IMR-90 (cell line): ENCODE measurements at places on chromosomes 1 and 21. TPM values are rescaled to one million over a fixed set of nuclear protein-coding genes. Genes with fewer than 3 reads are reported as not detected.

Gene ADCY10
- under 0.01 TPM in 2 replicates for total RNA-seq

Gene HLX
- total RNA-seq, result 3.9 and 4.3 TPM in 2 replicates

Gene APOBEC4
- not detected in 2 replicates for total RNA-seq

Gene UBASH3A
- total RNA-seq, result not detected in 2 replicates

Gene RAB13
- total RNA-seq, result 42.3 and 56.7 TPM in 2 replicates

Gene FOXD2
- under 0.01 TPM in 2 replicates for total RNA-seq

Gene SH3D21
- 1.8 and 1.9 TPM in 2 replicates for total RNA-seq

Gene TSPEAR
- total RNA-seq, result not detected in 2 replicates

- DNase-seq, result no peak
Observed at GRCh38 chr1:58165073-58165472, 381.5 kb downstream of the OMA1 start.

DNA sequence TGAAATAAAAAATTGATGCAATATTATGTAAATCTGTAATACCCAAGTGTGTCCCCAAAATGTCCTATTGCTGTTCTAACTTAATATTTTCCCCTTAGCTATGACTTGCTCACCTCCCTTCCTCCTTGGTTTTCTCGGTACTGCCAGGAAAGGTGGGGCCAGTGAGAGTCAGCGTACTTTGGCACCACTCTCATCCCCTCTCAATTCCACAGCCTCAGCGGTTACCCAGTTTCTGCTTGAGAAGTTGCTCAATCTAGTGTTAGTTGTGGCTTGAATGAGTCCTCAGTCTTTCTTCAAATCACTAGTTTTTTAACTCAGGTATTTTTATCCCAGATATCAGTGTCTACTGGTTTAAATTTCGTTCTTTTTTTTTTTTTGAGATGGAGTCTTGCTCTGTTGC, 32.3 kb downstream of the BCAS2 start:
- DNase-seq, result no peak

DNA sequence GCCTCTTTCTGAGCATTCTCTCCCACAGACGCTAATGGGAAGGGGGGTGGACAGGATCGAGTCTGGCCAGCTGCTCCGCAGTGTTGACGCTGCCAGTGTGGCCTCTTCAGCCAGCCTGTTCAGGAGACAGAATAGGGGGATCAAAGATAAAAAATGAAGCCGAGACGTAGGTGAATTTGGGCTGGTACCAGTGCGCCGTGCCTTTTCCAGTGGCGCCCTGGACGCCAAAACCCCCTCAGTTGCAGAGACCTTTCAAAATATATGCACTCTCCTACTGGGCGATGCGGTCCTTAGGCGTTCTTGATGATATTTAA, 1.1 kb downstream of the TTC3 start:
- DNase-seq, result no peak

DNA sequence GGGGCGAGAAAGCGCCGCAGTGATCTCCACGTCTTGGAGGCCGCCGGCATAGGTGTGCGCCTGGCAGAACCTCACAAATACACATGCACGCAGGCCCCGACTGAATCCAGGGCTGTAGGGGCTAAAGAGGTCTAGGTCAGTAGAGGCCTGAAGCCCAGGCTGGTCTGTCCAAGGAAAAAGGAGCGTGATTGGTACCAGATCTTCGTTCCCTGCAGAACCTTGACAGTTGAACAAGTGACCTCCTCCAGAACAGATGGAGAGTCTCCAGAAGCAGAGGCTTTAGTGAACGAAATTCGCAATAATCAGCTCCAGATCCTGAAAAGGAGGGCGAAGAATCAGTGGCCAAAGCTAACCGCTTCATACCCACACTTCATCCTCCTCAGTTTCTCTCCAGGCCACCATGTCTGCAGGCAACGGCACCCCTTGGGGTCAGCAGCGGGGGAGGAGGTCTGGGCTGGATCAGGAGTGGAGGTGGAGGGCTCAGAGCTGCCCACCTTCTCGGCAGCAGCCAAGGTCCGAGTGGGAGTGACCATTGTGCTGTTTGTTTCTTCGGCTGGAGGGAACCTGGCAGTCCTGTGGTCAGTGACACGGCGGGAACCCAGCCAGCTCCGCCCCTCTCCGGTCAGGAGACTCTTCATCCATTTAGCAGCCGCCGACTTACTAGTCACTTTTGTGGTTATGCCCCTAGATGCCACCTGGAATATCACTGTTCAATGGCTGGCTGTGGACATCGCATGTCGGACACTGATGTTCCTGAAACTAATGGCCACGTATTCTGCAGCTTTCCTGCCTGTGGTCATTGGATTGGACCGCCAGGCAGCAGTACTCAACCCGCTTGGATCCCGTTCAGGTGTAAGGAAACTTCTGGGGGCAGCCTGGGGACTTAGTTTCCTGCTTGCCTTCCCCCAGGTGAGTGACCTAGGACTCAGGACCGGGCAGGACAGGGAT, 749 bp upstream of the PEX11B start:
- DNase-seq, result peak; percentile 53

GRCh38 chr1:32305310-32305709, 13.4 kb downstream of the HDAC1 start:
- no peak for DNase-seq

GRCh38 chr1:236963920-236964319, 40.3 kb downstream of the MT1HL1 start:
- no peak for DNase-seq

- DNase-seq, result no peak
Observed at GRCh38 chr1:39671793-39672550, at the start of gene NT5C1A. Gene NT5C1A, minus strand, starts transcription at chr1:39672107. Its CDS starts 69 bp downstream, at chr1:39672038.

DNA sequence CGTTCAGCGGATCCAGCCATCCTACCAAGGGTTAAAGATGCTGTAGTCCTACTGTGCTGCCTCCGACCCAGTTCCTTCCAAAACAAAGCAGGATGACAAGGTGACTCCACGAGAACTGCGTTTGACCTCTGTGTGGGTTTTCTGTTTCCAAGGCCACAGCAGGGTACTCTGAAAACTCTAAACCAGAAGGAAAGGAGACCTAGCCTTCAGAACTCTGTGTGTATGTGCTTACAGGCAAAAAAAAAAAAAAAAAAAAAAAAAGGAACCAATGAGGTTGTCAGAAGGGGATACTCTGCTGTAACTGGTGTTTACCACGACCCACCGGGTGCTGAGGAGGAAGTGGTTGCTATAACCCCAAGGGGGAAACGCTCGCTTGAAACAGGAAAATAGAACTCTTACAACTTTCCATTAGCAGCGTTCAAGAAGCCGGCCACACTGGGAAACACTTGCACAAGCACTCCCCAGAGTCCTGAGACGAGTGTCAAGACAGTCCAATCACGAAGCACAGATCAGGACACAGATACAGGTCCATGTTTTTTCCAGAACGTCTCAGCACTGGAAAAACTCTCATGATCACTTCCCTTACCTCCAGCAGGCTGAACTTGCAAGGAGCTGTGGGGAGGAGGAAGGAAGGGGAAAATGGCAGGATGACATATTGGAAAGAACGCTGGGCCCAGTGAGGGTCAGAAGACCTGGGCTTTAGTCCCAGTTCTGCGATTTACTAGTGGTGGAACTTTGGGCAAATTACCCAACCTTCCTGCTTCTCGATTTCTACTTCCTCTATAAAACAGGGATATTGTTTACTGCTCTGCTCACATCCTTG, 64.0 kb downstream of the ITPKB start:
- no peak for DNase-seq

- no peak for DNase-seq
Observed at GRCh38 chr1:76254104-76255030, 179.8 kb downstream of the ST6GALNAC3 start.

DNA sequence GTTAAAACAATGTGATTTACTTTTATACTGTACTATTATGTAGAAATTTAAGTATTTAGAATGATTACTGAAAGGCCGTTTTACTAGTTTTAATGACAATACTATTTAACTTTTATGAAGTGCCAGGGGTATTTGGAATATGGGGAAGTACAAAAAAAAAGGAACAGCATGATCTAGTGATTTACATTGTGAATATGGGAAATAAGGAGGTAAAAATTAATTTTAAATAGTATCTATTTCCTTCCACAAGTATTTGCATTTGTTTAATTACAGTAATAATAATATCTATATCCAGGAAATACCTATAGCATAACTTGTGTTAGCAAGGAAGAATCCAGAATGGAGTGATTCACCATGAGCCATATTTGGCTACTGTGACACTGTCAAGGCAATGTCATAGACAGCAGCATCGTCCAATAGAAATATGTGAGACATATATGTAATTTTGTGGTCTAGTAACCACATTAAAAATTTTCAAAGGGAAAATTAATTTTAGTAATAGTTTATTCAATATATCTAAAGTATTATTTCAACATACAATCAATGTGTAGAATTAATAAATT, 22.0 kb downstream of the CNST start:
- peak; percentile 88 for DNase-seq

GRCh38 chr1:40662151-40662550, 3.3 kb downstream of the RIMS3 start:
- DNase-seq, result no peak

GRCh38 chr1:119861547-119861946, 34.8 kb downstream of the ADAM30 start:
- DNase-seq, result no peak

- DNase-seq, result no peak
Observed at GRCh38 chr1:157806431-157807149, 13.3 kb downstream of the FCRL1 start.

DNA sequence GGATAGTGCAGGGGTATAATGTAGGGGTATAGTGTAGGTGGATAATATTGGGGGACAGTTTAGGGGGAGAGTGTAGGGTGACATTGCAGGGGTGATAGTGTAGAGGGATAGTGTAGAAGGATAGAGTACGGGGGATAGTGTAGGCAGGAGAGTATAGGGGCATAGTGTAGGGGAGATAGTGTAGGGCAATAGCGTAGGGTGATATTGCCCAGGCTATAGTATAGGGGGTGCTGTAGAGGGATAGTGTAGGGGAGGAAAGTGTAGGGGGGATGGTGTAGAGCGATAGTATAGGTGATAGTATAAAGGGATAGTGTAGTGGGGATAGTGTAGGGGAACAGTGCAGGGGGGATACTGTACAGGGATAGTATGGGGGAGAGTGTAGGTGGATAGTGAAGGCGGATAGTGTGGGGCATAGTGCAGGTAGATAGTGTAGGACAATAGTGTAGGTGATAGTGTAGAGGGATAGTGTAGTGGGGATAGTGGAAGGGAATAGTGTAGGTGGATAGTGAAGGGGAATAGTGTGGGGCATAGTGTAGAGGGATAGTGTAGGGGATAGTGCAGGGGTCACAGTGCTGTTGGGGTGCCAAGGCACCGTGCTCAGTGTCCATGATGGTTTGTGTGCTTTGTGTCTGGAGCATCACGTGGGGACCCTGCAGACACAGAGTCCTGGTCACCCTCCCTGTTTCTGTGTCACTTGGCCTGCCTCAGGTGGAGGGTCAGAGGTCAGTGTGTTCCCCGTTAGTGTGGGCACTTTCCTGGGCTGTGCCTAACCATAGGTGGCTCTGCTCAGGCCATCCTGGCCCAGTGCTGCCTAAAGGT, 10.5 kb upstream of the ARF1 start:
- DNase-seq, result no peak

- no peak for DNase-seq
Observed at GRCh38 chr1:60765204-60765603, 317.2 kb upstream of the NFIA start.
